ENCODE measurements at places on chromosomes 1 and 21. TPM values are rescaled to one million over a fixed set of nuclear protein-coding genes. Genes with fewer than 3 reads are reported as not detected.

PTBP2 gene
- 93.2 TPM for total RNA-seq

GRCh38 chr1:180178511-180179161 is 24.0 kb downstream of the QSOX1 start:
- DNase-seq: peak; percentile 51

GRCh38 chr1:204084247-204084772 is 11.4 kb downstream of the SOX13 start:
- DNase-seq: peak; percentile 96

DNA sequence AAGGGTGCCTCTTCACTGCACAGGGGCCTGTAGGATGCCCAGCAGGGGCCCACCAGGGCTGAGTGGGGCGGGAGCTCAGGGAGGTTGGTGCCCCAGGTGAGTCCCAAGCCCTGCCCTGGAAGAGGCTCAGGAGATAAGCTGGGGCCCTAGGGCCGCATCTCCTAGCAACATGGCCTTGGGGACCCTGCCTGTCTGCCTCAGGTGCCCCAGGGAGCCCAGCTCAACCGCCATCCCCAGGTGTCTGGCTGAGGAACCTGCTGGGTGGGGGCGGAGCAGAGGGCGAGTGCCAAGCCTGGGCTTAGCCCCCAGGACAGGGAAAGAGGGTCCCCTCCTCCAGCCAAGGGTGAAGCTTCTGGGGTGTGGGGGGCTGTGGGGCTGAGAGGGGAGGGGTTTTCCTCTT is 54.8 kb downstream of the FOXO6 start:
- DNase-seq: no peak

GRCh38 chr1:177340601-177341067 is 169.9 kb downstream of the BRINP2 start:
- no peak for DNase-seq

DNA sequence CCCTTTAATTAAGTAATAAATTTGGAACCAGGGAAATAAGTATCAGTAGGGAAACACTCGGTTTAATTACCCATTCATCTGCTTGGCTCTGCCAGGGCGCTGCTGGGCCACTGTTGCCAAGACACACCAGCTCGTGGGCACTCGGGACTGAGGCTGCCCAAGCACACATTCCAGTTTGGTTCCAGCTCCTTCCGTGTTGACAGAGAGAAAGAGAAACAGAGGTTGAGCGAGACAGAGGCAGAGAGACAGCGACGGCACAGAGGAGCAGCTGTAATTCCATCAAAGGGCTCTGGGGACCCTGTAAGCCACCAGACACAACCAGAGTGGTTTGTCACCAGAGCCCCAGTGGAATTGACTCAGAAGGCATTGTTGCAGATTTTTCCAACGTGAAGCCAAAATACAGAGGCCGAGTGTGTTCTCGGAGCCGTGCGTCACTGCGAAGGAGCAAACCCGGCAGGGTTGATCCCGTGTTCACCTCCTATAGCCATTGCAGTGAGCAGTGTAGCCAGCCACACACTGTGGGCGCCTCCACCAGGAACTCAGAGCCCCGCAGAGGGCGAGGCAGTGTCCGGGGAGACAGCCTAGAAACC is 33.5 kb downstream of the SYF2 start:
- DNase-seq: peak; percentile 11
